Esophagus squamous epithelium (tissue), 5 donors: ENCODE measurements at places on chromosomes 1 and 21.

- no peak for DNase-seq
Measured at GRCh38 chr1:12608311-12608957, 9.6 kb downstream of the DHRS3 start.

GRCh38 chr1:236508593-236509027, 15.2 kb upstream of the LGALS8 start:
- DNase-seq, result no peak

GRCh38 chr1:11515368-11516300, 36.7 kb downstream of the DISP3 start:
- DNase-seq, result no peak

DNA sequence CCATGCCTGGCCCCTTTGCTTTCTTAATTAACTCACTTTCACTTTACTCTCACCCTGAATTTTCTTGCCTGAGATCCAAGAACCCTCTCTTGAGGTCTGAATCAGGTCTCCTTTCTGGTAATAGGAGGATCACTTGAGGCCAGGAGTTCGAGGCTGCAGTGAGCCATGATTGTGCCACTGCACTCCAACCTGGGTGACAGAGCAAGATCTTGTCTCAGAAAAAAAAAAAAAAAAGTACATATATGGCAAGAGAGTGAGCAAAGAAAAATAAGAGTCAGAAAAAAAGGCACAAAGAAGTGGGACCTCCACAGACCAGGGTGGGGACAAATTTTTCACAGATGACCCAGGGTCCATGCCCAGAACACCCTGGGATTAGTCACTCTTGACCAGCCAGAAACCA, 34.1 kb upstream of the RD3 start:
- no peak for DNase-seq

DNA sequence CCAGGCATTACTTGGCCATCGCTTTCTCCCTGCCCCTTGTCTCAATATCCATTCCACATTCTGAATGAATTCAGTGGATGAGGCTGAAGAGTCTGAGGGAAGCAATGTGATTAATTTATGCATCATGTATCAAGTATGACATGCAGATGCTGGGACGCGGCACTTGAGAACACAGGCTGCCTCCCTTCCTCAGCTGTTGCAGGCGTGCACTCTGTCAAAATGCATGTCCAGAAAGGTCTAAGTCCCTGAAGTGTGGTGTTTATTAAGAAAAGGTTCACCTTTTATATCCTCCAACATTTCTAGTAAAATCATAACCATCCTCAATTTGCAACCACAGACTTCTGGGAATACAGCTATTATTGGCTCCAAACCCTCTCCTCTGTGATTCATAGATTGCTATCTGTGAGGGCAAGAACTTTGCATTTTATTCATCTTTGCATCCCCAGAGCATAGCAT, 22.6 kb upstream of the RAB3GAP2 start:
- DNase-seq, result no peak

DNA sequence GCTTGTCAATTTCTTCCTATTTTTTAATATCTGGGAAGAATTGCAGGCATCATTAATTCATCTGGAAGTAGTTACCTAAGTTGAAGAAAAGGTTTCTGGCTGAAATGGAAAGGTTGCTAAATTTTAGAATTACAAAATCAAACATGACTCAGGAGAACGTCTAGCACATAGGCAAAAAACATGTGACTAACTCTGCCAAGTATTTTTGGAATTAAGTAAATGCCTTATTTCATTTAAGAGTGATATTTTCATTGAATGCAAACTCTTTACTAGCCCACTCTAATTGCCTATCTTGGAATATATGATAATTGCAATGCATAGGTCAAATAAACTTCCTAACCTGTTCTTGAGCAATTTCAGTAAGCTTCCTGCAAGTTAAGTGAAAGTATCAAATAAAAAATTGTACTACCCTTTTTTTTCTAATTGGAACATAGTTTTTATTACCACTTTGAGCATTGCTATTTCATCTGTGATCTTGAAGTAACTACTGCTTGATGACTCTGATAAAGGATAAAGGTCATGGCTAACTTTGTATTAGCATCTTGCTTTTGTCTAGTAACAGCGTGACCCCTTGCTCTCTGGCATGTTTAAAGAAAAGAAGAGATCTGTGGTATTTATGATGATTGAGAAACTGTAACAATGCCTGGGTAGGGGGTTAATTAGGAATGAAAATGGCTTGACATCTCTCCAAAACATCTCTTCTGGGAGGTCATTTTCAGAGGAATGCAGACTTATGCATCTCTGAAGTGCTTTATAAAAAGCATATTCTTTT, 208.3 kb upstream of the NCAM2 start:
- no peak for DNase-seq
